ENCODE measurements at places on chromosomes 5 and 9.

GRCh38 chr5:120778491-120779484, 314.7 kb downstream of the PRR16 start:
- DNase-seq: no peak

GRCh38 chr9:93064392-93065134, 6.1 kb downstream of the SUSD3 start:
- no peak for DNase-seq

GRCh38 chr9:133188843-133189180, 20.2 kb downstream of the OBP2B start:
- DNase-seq: no peak

DNA sequence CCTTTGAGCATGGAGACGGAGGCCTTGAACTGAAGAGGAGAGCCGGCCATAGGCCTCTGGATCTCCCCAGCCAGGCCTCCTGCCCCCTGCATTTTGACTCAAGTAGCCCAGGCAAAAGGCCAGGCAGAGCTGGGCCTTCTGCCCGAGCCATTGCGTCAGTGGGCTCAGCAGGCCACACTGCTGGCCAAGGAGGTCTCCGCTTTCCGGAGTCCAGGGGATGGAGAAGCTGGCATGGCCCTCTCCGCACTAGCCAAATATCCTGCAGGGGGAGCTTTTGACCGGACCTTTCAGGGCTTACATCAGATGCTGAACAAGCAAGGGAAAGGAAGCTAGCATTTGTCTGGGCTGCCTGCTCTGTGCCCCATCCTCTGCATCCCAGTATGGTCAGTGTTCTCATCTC, 386.8 kb downstream of the TRIM36 start:
- no peak for DNase-seq

DNA sequence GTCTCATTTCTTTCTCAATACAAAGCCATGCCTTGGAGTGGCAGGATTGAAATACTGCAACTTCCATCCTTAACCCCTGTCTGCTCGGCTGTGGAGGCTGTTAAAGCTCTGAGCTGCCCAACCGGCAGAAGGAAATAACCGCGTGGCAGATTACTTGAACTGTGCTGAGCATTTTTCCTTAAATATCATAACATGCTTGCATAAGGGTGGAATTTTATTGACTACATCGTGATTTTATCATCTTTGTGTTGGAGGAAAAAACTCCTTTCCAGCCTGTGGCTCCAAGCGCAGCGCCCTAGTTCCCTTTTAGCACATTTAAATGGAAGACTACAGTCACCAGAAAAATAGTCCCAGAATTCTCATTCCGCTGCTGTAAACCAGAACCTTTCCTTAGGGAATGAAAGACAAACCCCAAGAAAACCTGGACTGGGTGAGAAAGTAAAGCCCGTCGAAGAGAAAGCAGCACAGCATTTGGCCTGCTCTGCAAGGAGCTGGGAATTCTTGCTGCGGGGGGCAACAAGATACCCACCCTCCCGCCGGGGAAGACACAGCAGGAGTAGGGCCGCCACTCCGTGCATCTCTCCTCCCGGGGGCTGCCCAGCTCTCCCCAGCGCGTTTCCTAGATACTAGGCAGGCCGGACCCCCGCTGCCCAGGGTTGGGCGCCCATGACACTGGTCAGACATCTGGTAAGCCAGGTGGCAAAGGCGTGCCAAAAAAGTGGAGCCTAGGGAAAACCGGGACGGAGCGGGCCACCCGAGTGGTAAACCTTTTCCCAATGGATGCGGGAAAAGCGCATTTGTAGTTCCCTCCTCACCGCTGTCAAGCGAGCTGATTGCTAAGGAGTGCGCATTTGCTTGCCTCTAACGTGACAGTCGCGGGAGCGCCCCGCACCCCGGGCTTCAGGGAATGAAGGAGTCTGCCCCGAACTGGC, 1.3 kb downstream of the SHC3 start:
- no peak for DNase-seq

GRCh38 chr9:113941056-113941455, 64.9 kb downstream of the ZNF618 start:
- no peak for DNase-seq

DNA sequence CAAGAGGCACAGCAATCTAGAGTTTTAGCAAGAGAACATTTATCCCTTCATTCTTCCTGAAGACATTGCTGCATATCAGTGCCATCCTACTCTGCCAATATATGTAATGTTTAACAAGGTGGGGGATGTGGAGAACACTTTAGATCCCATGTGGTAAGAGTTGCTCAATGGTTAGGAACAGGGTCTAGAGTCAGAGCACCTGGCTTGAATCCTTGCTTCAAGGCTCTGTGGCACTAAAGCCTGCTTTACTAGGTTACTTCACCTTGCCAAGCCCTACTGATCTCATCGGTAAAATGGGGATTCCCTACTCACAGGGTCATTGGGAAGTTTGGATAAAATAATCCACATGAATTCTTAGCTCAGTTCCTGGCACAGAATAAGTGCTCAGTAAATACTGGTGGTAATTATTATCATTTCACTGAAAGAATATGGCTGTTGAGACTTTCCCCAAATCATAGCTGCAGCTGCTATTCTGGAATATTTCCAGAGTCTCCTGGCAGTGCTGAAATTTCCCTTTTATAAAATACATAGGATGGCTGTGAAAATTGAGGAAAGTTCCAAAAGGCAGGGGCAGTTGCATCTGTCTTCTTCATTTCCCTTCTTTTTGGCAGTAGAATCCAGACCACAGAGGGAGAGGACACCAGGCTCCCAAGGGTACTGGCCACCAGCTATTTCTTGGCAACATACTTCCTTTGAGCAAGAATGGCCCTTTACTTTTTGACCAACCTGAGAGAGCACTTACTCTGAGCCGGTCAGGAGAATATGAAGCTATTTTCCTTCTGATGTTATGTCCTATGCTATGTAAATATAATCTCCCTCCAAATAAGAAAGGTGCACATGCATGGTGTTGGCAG, 142.8 kb downstream of the PALM2AKAP2 start:
- DNase-seq: no peak

GRCh38 chr9:87063871-87064270, 116.6 kb upstream of the GAS1 start:
- DNase-seq: no peak
